HL-60 (cell line): ENCODE measurements at places on chromosomes 2 and 18.

- peak; percentile 82 for DNase-seq
Observed at GRCh38 chr18:74040459-74041332, 106.9 kb downstream of the FBXO15 start.

DNA sequence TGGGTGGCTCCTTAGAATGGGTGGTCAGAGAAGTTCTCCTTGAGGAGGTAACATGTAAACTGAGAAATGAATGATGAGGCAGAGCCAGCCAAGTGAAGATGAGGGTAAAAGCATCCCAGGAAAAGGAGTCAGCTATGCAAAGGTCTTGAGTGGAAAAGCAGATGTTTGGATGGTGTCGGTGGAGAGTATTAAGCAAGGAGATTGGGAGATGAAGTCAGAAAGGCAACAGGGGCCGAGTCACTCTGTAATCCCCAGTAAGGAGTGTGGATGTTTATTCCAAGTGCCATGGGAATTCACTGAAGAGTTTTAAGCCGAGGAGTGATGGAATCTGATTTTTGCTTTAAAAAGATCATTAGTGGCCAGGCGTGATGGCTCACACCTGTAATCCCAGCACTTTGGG is 3.4 kb upstream of the STAMBP start:
- DNase-seq, result no peak

DNA sequence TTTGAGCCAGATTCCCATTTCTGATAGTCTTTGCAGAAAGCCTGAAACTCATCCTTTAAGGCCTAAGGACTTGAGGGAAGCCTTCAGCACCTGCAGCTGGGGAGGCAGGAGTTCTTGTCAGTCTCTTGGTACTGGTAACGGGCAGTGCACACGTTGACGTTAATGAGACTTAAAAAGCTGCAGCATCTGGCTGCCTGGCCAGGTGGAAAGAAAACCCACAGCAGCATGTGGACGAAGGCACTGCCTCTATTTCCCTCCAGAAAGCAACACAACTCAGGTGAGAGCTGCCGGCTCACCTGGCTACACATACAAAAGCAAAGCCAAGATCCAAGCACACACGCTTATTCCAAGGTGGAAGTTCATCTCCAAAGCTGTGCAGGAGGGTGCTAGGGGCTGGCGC is 178.8 kb downstream of the ANAPC1 start:
- no peak for DNase-seq

GRCh38 chr18:35729991-35730668 is 148.6 kb downstream of the GALNT1 start:
- DNase-seq, result no peak

- no peak for DNase-seq
Observed at GRCh38 chr18:26432651-26433424, 115.5 kb downstream of the KCTD1 start.

GRCh38 chr2:106708209-106708608 is 177.8 kb downstream of the ST6GAL2 start:
- no peak for DNase-seq

DNA sequence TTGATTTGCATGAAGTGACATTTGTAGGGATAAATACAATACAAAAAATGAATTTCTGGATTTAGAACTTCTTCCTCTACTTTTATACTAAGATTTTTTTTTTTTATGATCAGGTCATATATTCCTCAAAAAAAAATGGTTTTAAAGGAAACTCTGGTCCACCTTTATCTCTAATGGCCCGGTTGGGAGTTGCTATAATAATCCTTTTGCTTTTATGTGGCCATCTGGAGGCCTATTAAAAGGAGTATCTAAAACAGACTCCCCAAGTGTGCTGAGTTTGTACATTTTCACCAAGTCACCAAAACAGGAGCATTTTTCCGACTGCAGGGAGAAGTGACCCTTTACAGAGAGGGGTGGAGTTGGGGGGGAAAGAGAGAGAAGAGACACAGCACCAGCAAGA is 329.2 kb upstream of the FIGN start:
- no peak for DNase-seq
